ENCODE measurements at places on chromosomes 7 and 10.
A peak's percentile ranks its signal among the peaks of the same experiment; 100 is the strongest.

DNA sequence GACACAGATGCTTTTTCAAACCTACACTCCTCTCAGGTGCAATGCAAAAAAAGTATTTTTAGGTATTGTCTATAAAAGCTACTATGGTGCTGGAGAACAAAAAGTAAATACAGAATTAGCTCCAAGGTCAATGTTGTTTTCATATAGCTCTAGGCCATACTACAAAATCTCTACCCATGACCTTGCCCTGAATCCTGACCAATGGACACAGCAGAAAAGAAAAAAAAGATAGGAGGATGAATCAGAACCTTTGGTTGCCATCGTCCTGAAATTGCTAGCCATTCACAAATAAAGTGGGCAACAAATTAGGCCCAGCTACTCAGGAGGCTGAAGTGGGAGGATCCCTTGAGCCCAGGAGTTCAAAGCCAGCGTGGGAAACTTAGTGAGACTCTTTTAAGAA, 35.2 kb upstream of the RELN start:
- no peak for DNase-seq

DNA sequence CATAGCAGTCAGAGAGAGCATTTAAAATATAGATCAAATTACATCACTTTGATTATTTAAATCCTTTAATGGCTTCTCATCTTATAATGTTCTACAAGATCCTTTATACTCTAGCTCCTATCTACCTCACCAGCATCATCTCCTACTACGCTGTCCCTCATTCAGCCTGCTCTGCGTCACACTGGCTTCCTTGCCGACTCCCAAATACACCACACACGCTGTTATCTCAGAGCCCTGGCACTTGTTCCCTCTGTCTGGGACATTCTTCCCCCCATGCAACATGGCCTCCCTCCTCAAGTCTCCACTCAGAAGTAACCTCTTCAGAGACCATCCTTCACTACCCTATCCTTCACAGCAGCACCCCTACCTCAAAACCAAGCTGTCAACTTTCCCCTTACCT, 46.7 kb downstream of the RNLS start:
- DNase-seq, result no peak

DNA sequence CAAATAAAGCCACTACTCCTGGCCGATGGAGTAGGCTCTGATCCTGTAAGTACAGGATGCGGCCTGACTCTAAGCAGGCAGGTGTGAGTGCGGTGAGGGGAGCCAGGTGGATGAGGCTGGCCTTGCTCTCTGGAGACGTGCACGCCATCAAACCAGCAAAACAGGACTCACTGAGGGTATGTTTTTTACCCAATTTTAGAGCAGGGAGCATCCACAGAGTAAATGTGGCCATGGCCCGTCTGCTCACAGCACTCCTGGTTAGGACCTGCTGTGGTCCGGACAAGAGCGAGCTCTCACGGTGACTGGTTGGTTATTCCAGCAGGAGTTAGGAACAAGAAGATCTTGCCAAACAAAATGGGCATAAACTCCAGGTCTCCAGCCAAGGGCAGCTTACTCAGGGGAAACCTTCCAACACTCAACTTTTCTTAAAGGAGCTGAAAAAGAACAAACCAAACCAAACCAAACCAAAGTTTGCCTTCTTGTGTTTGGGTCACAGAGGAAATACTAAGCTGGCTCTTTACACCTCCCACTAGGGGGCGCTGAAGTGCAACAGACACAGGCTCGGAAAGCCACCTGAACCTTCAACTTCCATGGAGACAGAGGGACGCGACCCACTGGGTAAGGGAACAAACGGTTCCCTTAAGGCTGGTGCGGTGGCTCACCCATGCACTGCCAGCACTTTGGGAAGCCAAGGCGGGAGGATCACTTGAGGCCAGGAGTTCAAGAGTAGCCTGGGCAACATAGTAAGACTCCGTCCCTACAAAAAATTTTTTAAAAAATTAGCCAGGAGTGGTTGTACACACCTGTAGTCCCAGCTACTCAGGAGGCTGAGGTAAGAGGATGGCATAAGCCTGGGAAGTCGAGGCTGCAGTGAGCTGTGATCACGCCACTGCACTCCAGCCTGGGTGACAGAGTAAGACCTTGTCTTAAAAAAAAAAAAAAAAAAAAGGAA, 122.4 kb downstream of the CLEC2L start:
- DNase-seq, result peak; percentile 82

- DNase-seq, result no peak
Measured at GRCh38 chr7:77239471-77239870, 39.9 kb upstream of the FGL2 start.

GRCh38 chr10:132532749-132533560, 4.6 kb upstream of the INPP5A start:
- DNase-seq, result no peak

Measured in activated T-cell treated with anti-CD3 and anti-CD28 coated beads for 4 hours (primary cell).